Activated T-helper 1 cell treated with anti-CD3 and anti-CD28 coated beads, Interleukin-2, amount 50 U/mL, for 16 hours (primary cell): ENCODE measurements at places on chromosomes 1 and 21.
A peak's percentile ranks its signal among the peaks of the same experiment; 100 is the strongest.

DNA sequence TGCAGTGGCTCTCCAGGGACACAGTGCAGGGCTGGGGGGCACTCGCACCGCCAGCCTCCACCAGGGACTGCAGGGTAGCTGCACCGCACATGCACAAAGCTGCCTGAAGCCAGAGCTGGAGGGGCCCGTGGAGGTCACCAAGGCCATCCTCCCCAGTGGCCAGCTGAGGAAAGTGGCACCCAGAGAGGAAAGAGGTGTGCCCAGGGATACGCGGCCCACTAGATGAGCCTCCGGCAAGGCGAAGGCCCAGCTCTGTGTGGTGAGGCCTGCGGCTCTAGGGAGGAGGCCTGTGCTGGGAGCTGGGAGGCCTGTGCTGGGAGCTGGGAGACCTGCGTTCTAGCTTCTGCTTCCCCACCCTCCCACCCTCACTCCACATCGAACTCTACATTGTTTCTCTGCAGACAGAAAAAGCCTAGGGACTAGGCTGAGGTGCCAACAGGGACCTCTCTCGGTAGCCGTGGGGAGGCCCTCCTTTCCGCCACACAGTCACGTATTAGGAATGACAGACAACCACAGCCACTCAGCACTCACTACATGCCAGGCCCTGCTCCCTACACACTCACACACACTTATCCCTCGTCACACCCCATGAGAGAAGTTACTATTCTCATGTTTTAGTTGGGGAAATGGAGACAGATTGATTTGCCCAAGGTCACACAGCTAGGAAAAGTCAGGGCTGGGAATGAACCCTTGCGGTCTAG lies 921 bp upstream of the ASCL5 start:
- no peak for DNase-seq

- DNase-seq, result no peak
Measured at GRCh38 chr1:205249651-205250050, 21.9 kb downstream of the TMCC2 start.

DNA sequence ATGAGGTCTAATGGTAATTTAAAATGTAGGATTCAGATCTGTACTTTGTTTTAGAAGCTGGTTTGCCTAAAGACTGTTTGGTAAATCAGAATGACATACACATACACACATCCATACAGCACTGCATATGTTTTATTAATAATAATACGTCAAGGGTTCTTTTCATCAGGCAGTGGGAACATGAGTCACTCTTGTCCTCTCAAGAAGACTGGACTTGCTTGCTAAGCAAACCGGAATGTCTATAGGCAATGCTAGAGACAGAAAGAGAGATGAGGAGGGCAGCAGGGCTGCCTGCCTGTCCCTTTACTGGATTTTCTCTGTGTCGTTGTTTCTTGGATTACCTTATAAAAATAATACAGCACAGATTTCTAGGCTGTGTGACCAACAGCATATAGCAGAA lies 119.1 kb upstream of the GALNT2 start:
- no peak for DNase-seq

- DNase-seq, result no peak
Measured at GRCh38 chr1:98133131-98133530, 212.3 kb upstream of the DPYD start.

GRCh38 chr1:24910751-24911650 lies 19.1 kb downstream of the RUNX3 start:
- DNase-seq, result peak; percentile 53

DNA sequence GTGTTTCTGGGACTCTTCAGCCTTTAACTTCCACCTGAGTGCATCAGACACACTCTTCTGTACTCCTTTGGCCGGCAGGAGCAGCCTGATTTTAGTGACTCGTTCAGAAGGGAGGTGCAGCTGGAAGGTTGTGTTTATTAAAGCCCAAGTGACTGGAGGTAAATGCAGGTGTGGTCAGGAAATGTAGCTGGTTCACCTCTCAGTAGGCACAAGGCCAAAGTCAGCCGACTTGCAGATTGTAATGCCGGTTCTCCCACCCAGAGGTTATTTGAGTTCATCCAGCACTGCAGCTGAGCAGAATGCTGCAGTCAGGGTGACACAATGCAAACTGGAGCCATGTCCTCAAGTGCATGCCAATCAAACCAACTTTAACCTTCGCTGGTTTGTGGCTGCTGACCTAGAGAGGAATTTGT lies 91.5 kb downstream of the SPATA46 start:
- no peak for DNase-seq

DNA sequence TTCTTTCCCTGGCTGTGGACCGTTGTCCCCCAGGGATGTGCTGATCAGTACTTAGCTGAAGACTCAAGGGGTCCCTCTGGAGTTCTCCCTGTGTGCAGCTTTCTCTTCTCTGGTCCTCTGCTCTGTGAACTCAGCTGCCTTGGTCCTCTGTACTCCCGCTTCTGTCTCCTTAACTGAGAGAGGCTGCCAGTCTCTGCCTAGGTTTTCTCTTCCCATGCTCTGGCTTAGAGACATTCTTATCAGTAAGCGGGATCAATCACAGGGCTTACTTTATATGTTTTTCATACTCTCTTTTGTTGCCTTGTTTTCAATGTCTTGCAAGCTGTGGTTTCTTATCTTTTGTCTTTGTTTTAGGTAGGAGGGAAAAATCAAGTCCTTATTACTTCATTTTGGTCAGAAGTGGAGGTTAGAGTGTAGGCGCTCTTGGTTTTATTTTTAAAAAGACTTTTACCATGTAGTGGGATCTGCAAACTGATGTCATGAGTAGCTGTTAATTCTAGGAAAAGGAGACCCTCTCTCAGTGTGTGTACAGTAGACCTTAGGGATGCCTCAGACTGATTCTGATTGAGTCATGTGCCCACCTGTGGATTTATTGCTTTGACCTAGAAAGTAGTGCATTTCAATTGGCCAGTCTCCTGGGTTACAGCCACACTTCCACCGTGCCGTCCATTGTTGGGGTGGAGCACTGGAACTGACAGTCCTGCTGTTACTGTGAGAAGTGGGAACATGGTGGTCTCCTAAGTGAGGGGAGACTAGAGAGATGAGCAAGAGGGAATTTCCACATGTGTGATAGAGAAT lies 46.6 kb downstream of the TTC3 start:
- no peak for DNase-seq
